ENCODE measurements at places on chromosomes 6 and 20.

GRCh38 chr6:156109713-156110112, 654.1 kb upstream of the NOX3 start:
- DNase-seq, result no peak

DNA sequence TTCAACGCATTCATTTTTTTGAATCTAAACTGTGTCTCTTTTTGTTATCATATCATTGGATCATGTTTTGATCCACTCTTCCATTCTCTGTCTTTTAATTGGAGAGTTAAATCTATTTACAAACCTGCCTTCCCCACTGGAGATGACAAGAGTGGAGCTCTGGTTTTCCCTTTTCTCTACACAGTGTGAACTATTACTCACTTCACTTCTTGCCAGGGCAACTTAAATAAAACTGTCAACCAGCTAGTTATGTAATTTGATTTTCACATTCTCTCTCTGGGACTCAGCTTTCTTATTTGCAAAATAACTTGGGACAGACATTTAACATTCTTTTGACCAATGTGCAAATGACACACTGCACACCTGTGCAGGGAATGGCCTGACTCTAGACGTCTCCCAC, 230.8 kb upstream of the CST7 start:
- no peak for DNase-seq

GRCh38 chr6:132814716-132815570, 574 bp downstream of the RPS12 start:
- DNase-seq, result no peak

DNA sequence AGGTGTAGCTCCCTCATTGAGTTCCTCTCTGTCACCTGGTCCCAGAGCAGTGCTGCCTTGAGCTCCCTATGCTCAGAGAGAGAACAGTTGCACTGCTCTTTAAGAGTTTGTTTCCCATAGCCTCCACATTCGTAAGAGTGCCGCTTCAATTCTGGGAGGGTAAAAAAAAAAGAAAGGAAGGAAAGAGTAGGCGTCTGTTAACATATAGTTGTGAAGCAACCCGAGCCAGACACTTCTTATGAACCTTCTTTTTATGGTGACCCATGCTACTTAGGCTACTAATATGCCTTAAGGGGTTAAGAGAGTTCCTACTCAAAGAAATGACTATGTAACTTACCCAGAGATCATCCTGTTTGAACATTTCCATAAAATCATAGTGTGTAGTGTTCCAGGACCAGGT, 4.3 kb upstream of the ARG1 start:
- no peak for DNase-seq

DNA sequence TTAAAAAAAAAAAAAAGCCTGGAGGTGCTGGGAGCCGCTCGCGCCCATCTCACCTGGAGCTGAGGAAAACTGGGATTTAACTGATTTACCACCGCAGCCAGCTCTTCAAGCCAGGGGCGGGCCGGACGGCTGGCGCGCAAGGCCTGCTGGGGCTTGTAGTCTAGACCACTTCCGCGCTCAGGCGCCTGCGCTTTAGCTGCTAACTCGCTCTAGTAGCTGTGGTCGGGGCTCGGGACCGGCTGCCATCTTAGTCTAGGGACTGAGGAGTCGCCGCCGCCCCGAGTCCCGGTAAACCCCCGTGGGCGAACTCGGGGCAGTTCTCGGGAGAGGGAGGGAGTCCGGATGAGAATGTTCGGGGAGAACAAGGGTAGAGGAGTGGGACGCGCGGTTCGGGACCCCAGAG, at the start of gene ITCH:
TSS of gene ITCH (plus strand) at position 212 of the 403 bp plus-strand sequence. CDS start 30,539 bp downstream, outside the sequence.
- peak; percentile 79 for DNase-seq

DNA sequence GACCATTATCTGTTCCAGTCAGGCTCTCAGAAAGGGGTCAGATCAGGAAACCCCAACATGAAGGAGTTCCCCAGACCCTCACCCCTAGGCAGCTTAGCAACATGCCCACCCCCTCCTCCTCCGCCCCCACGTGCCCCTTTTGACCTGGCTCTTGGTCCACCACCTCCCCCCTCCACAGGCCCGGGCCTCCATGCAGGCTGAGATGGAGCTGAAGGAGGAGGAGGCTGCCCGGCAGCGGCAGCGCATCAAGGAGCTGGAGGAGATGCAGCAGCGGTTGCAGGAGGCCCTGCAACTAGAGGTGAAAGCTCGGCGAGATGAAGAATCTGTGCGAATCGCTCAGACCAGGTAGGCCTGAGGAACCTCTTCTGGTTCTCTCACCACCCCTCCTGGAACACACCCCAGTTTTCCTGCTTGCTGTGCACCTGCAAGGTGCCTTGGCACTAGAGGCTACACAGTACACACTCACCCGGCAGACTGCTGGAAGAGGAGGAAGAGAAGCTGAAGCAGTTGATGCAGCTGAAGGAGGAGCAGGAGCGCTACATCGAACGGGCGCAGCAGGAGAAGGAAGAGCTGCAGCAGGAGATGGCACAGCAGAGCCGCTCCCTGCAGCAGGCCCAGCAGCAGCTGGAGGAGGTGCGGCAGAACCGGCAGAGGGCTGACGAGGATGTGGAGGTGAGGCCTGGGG, 21.9 kb downstream of the DEF6 start:
- DNase-seq, result no peak

DNA sequence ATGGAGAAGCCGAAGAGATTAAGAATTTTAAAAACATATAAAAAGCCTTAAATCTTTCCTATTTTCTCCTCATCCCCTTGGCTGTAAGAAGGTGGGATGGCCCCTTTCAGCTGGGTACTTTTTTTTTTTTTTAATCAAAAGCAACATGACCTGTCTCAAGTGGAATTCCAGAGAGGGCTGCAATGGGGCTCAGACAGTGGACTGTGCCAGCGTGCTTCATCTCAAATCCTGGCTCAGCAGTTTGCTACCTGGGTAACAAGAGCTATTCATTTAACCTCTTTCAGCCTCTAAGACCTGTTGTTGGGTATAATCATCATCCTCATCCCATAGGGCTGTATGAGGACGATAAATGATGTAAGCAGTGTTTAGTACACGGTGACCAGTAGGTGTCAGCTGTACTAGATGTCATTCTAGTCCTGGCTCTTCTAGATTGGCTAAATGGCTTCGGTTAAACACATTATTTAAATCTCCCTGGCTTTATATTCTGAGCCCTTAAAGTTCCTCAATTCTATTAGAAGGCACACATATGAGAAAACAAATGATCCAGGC, 6.9 kb upstream of the PPP1R3G start:
- no peak for DNase-seq

Data from activated gamma-delta T cell (primary cell).